Caco-2 (cell line): ENCODE measurements at places on chromosomes 3 and 15. TPM values are rescaled to one million over a fixed set of nuclear protein-coding genes. Genes with fewer than 3 reads are reported as not detected.

The ZNF662 gene
- 10.3 and 13.4 TPM in 2 replicates for total RNA-seq

The ITIH1 gene
- 0.49 TPM in 1 of 2 replicates, not detected in the other for total RNA-seq

The DNAJC13 gene
- total RNA-seq: 38.1 and 42.3 TPM in 2 replicates

The IQCF5 gene
- not detected in 2 replicates for total RNA-seq

The FAM98B gene
- 45.9 and 47.2 TPM in 2 replicates for total RNA-seq

The CPEB1 gene
- total RNA-seq: 0.82 and 1.6 TPM in 2 replicates

The CPLX3 gene
- total RNA-seq: not detected in 2 replicates

The GOLGA6A gene
- not detected in 2 replicates for total RNA-seq

The TMIE gene
- total RNA-seq: not detected in 2 replicates

The MFGE8 gene
- total RNA-seq: 409 and 453 TPM in 2 replicates

The CADPS gene
- total RNA-seq: not detected in 2 replicates

The RAB6B gene
- 2.5 and 3.2 TPM in 2 replicates for total RNA-seq

The FGF7 gene
- 0.18 TPM in 1 of 2 replicates, not detected in the other for total RNA-seq

The REC114 gene
- not detected in 2 replicates for total RNA-seq

The THRB gene
- 17.5 and 19.4 TPM in 2 replicates for total RNA-seq

The CNOT10 gene
- total RNA-seq: 37.2 and 49.5 TPM in 2 replicates

The GOLGA8K gene
- not detected in 2 replicates for total RNA-seq

The RTP3 gene
- total RNA-seq: not detected in 2 replicates

The NECTIN3 gene
- total RNA-seq: 75.8 and 81.0 TPM in 2 replicates

The TM4SF4 gene
- 1.9 and 2.7 TPM in 2 replicates for total RNA-seq

The IFT122 gene
- 21.9 and 30.0 TPM in 2 replicates for total RNA-seq

The RLBP1 gene
- total RNA-seq: not detected in 2 replicates

The GOLGA8G gene
- total RNA-seq: not detected in 2 replicates

The PLIN1 gene
- total RNA-seq: not detected in 2 replicates

The WNT7A gene
- 0.58 and 1.1 TPM in 2 replicates for total RNA-seq

The ABCF3 gene
- 68.8 and 69.8 TPM in 2 replicates for total RNA-seq

The DLEC1 gene
- 0.11 and 0.35 TPM in 2 replicates for total RNA-seq

The SAMD7 gene
- not detected in 2 replicates for total RNA-seq

The GNAT1 gene
- 0.50 TPM in 1 of 2 replicates, not detected in the other for total RNA-seq

The CCDC54 gene
- total RNA-seq: not detected in 2 replicates

The FES gene
- total RNA-seq: 1.7 and 1.8 TPM in 2 replicates

The DOCK3 gene
- total RNA-seq: 0.05 and 0.09 TPM in 2 replicates

The HYAL1 gene
- 2.3 and 2.6 TPM in 2 replicates for total RNA-seq

The RAD51 gene
- total RNA-seq: 37.8 and 47.0 TPM in 2 replicates

The MLF1 gene
- not detected in 2 replicates for total RNA-seq

The SLC24A5 gene
- total RNA-seq: not detected in 2 replicates

The EFCC1 gene
- 0.28 and 0.39 TPM in 2 replicates for total RNA-seq

The SLC25A20 gene
- 17.0 and 19.3 TPM in 2 replicates for total RNA-seq

The C3orf70 gene
- total RNA-seq: 11.2 and 13.3 TPM in 2 replicates

The POLQ gene
- total RNA-seq: 15.4 and 17.2 TPM in 2 replicates

The INSYN1 gene
- 0.41 TPM in 1 of 2 replicates, not detected in the other for total RNA-seq
